ENCODE measurements at places on chromosomes 2 and 18.

GRCh38 chr2:46015671-46016070 is 281.5 kb upstream of the EPAS1 start:
- no peak for DNase-seq

- DNase-seq, result peak; percentile 90
Observed at GRCh38 chr2:43178602-43179542, 47.5 kb downstream of the ZFP36L2 start.

DNA sequence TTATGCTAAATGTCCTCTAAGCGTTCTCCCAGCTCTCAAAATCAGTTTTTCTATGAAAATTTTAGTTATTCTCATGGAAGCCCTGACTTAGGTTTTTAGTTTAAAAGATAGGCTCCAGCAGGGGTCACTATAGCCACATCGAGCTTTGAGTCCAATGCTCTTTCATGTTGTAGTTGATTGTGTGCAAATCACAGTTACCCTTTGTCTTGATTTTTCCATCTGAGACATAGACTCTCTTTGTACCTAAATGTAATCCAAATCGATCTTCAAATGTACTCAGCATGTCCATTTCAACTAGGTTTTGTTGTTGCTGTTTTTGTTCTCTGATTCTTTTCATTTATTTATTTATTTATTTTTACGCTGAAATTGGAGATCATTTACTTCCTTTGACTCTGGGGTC is 26.4 kb upstream of the MSTN start:
- DNase-seq, result peak; percentile 72

- no peak for DNase-seq
Observed at GRCh38 chr18:13379062-13379865, 160.7 kb downstream of the LDLRAD4 start.

DNA sequence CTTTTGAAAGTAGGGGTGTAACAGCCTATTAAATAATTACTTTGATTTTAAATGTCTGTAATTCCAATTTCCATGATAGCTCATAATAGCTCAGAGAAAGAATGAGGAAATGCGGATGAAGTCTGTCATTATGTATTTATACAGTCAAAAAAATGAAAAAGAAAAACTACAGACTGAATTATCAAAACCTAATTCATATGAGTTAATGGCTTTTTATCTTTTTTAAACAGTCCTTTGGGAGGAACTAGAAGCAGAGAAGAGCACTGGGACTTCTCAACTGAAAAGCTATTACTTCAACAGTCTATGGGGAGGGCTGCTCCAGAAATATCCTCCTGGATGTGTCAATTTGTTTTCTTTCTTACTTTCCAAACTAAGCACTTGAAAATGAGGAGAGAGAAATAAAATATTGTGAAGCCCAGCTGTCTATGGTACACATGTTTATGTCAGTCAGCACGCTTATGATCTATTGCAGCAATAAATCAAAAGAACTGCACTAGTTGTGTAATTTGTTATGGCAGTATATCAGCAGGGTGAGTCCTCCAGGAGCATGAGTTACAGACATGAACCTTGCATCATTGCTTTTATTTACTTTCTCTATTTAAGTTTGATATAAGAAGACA is 1550.2 kb downstream of the LRP1B start:
- DNase-seq, result no peak

DNA sequence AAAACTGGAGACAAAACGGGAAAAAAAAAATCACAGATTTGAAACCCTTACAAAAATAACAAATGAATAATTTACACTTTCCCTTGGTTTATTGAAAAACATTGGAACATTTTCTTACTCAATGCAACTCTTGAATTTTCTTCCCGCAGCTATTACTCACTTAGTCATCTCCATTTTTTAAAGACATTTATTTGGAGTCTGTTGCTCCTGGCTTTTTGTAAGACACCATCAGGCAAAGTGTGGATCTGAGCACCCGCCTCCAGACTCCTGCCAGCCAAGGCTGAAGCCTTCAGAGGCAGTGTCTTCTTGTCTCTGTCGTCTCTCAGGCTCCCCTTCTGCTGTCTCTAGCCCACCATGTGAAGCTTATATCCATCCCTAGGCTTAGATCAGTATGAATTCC is 46.2 kb downstream of the TRIB2 start:
- DNase-seq, result no peak

- no peak for DNase-seq
Observed at GRCh38 chr18:68555879-68556301, 159.0 kb downstream of the TMX3 start.

DNA sequence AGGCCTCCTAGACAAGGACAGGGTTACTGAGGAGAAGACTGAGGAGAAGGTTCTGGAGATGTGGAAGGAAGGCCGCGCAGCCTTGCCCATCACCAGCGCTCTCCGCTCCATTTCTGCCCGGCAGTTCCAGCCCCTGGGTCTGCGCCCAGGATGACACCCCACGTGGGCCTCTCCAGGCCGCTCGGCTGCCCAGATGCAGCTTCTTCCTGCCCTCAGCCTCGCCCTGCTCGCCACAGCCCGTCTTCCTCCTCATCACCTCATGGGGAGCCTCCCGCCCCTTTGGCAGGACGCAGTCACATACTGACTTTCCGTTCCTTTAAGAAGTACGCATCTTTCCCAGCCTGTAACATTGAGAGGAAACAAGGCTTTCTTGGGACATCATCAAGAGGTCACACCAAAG is 37.1 kb downstream of the SNTG2 start:
- DNase-seq, result no peak

- no peak for DNase-seq
Observed at GRCh38 chr2:25313711-25314513, 27.8 kb downstream of the DNMT3A start.

GRCh38 chr2:159592441-159592840 is 23.9 kb downstream of the BAZ2B start:
- no peak for DNase-seq

DNA sequence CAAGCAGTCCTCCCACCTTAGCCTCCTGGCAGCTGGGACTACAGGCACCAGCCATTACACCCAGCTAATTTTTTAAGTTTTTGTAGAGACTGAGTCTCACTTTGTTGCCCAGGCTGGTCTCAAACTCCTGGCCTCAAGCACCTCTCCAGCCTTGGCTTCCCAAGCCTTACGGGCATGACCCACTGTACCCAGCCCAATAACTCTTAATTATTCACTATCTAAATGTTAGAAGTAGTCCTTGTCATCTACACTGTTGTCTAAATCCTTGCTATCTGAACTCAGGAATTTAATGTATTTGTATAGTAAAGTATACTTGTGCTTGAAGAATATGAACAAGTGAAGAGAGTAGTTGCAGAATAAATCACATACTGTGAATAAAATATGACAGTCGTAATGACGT is 37.9 kb upstream of the NBEAL1 start:
- no peak for DNase-seq

GRCh38 chr2:79723830-79724229 is 211.0 kb downstream of the CTNNA2 start:
- no peak for DNase-seq

- DNase-seq, result no peak
Observed at GRCh38 chr2:176910828-176911227, 301.8 kb upstream of the HNRNPA3 start.

GRCh38 chr2:150449856-150450255 is 37.6 kb downstream of the RND3 start:
- no peak for DNase-seq

- no peak for DNase-seq
Observed at GRCh38 chr2:189566046-189566445, 14.5 kb downstream of the SLC40A1 start.

- DNase-seq, result no peak
Observed at GRCh38 chr2:85778646-85779379, 25.0 kb downstream of the ATOH8 start.

GRCh38 chr2:237631007-237631785 is 3.8 kb downstream of the LRRFIP1 start:
- DNase-seq, result no peak

Data from erythroblast (primary cell).